Hypothalamus (tissue), 51 donors: ENCODE measurements at places on chromosomes 5 and 9.

DNA sequence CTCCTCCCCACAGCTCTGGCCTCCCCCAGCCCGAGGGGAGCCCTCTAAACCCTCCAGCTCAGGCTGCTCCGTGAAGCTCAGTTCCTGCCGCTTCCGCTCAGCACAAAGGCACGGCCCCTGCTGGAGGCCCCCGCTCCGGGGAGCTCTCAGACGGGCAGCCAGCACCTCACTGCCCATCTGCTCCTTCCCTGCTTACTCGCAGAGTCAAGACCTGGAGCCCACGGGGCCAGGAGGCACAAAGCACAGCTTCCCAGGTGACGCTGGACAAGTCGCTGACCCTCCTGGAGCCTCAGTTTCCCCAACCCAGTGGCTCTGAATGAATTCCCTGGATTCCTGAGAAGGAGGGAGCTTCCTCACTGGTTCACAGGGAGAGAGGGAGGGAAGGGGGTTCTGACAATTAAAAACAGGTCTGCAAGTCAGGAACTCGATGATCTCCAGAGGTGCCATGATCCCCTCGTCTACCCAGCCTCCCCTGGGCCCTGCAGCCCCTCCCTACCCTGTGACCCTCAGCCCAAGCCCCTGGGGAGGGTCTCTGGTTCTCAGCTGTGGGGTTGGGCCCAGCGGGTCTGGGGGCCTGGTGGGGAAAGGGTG lies 36.2 kb downstream of the VAV2 start:
- no peak for DNase-seq

GRCh38 chr5:14650052-14650451 lies 14.5 kb upstream of the OTULIN start:
- DNase-seq: no peak

GRCh38 chr5:38651806-38652205 lies 95.4 kb upstream of the LIFR start:
- no peak for DNase-seq

DNA sequence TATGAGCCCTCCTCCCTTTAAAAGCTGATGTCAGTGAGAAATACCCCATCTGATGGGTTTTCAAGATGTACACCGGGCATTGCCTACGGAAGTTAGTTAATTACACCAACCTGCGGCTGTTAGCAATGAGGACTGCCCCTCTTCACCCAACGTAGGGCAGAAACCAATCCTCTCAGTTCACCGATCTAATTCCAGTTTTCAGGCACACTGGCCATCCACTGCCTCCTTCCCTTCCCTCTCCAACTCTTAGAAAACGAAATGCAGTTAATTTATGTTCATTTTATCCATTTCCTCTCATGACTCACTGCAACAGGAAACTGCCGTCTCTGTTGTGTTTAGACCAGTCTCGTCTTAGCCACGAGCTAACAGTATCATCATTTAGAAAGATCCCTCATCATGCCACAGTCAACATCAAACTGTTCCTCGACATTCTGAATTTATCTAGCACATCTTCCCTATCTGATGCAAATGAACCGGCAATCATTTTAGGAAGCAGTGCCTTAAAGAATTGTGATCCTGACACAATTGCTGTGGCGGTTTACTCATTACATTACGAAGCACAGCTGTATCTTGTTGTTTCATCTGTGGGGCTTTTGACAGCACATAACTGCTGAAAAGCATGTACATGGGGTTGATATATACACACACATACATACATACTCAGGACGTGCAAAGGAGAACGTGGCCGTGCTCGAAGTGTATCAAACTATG lies 168.6 kb downstream of the EFNA5 start:
- no peak for DNase-seq

DNA sequence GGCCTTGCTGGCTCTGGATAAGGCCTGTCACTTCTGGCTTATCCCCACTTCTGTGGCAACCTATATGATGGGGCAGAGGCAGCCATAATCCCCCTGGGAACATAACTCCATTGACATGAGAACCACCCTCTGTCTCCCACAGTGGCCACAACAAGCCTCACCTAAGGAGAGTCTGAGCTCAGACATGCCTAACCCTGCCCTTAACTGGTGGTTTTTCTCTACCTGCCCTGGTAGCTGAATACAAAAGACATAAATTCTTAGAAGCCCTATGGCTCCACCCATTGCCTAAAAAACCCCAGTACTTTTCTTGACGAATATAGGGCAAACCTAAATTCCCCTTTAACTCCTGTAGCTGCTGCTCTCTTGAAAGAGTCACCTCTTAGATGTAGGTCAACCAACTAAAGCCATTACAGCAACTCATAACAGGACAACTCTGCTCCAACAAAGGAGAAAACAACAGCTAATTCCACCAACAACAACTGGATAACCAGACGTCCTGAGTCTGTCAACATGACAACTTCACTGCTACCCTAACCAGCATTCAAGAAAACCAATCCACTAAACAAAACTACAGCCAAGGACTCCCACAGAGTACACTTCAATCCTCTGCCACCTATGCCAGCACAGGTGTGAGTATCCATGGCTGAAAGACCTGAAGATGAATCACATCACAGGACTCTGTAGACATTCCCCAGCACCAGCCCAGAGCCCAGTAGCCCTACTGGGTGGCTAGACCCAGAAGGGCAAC lies 427.7 kb downstream of the PRELID2 start:
- no peak for DNase-seq

GRCh38 chr5:103389357-103389756 lies 130.8 kb downstream of the MACIR start:
- no peak for DNase-seq

GRCh38 chr5:176646049-176646706 lies 1.1 kb upstream of the TSPAN17 start:
- DNase-seq: no peak

GRCh38 chr5:32572778-32573480 lies 12.4 kb upstream of the SUB1 start:
- no peak for DNase-seq

- no peak for DNase-seq
Measured at GRCh38 chr9:83557317-83557716, 19.1 kb upstream of the FRMD3 start.

DNA sequence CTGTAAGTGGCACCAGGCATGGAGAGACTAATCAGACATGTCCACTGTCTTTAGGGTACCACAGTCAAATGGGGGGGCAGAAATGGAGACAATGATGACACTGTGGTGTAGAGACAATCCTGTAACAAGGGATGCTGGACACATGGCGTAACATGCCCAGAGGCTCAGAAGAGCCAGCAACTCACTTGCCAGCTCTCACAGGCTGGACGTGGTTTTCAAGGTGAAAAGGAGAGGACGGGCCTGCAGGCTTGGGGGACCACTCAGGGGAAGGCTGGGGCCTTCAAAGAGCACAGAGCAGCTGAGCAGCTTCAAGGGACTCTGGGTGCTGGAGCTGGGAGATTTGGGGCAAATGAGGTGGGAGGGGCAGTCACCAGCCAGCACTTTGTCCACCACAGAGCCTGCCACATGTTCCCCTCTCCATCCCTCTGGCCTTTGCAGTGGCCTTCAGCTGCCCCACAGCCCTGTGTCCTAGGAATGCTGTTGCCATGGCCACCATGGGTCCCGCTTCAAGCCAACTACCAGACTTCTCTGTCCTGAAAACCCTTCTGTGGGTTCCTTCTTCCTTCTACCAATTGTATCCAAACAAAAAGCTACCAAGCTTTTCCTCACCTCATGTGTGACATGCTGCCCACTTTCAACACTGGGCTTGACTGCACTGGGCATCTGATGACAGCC lies 140.4 kb downstream of the GABBR2 start:
- no peak for DNase-seq

- no peak for DNase-seq
Measured at GRCh38 chr5:131462454-131462853, 172.6 kb downstream of the RAPGEF6 start.

- DNase-seq: no peak
Measured at GRCh38 chr9:70374962-70375618, 39.4 kb downstream of the KLF9 start.

DNA sequence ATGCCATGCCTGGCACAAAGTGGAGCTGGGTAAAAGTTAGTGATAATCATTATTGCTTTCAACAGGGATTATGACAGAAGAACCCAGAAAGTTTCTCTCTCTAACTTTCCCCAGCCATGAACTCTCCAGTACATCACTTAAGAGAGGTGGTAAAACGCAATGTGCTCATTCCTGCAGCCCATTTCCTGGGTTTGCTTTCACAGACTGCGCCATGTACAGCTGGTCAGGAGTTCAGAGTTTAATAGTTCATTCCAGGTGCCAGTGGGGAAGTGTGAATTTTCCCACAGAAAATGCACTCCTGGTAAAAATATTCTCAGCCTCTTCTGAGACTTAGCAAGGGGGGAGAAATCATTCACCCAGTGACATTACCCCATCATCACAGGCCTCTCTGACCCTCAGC lies 35.5 kb downstream of the ADAM19 start:
- no peak for DNase-seq

DNA sequence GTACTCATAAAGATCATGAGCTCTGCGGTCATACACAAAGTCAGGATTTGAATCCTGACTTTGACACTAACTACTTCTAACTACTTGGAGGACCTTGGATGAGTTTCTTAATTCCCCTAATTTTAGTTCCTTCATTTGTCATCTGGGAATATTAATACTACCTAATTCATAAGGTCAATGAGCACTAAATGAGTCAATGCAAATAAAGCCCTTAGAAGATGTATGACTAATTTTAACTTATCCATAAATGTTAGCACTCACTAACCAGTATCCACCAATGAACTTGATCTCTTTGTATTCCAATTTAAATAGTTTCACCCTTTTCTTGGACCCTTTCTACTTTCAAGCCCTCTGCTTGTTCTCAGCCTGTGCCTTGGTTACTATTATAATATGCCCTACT lies 1106.4 kb downstream of the CDH18 start:
- no peak for DNase-seq

DNA sequence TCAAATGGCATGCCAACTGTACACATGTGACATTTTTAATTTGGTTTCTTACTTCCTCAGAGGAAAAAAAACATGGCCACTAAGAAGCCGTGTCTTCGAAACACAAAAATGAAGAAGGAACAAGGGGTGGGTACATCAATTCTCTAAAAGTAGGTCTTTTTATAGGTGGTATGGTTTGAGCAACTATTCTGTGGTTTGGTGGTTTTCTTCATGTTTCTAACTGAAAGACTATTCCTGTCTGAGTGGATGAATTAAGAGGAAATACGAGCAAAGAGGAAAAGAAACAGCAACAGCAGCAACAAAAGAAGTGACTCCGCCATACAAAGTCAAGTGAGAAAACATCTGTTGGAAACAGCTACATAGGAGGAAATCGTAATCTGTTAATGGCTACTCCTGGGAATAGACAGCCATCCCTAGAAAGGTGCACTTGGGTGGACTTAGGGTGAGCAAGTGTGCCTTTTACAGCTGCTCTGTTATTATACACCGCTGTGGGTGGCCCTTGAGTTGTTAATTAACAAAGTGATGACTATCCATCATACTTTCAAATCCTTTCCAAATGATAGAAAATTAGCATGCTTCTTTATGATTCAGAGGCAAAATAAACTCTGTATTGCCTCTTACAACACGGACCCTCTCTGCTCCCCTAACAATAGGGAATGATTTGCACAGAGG lies 575.8 kb downstream of the TLE1 start:
- DNase-seq: no peak

DNA sequence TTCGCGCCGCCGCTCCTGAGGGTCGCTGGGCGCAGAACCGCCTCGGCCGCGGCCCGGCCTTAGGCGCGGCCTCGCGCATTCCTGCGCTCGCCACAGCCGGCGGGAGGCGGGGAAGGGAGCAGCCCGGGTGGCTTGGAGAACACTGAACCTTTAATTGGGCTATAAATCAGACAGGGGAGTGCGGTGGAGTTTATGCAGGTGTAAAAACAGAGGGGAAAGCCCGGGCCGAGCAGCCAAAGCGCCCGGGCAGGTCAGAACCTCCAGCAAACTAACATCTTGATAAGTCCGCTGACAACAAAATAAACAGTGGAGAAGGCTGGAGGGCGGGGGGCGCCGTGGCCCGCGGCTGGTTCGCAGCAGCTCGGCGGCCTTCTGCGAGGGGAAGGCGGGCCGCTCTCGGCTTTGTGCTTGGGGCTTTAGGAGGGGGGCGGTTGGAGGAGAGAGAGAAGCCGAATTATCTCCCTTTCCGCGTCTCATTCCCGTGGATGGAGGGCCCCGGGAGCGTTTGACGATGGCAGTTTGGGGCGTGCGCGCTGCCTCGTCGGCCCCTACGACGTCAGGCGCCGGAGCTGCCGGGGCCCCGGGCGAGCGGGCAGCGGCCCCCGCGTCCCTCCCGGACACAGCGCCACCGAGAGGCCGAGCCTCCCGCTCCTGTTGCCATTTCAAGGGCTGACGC lies 11.3 kb downstream of the FOXD1 start:
- DNase-seq: peak; percentile 41

GRCh38 chr9:127644943-127645342 lies 32.9 kb downstream of the STXBP1 start:
- no peak for DNase-seq

- no peak for DNase-seq
Measured at GRCh38 chr5:11346336-11346735, 557.9 kb downstream of the CTNND2 start.

GRCh38 chr9:135080286-135081263 lies 6.9 kb upstream of the OLFM1 start:
- DNase-seq: no peak

DNA sequence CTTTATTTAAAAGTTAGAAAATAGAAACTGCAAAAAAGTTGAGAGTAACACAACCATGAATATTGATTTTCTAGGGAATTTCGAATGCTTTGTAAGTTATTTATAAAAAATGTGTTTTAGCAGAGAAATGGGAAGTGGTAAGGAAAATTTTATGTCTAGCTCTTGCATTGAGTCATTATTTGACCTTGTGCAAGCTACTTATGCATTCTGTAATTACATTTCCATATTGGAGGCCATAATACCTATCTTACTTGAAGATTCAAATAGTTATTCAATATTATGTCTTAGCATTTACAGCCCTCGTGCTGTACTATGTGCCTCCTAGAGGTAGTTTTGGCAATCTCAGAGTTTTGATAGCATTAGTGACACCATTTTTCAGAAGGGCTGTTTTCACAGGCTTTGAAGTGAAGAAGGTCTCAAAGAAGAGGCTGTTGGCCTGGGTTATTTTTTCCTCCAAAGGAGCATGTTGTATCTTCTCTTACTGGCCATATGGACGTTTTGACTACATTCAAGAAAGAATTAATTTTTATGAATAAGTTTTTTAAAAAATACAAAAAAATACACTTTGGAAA lies 7.4 kb upstream of the DAP start:
- DNase-seq: no peak

DNA sequence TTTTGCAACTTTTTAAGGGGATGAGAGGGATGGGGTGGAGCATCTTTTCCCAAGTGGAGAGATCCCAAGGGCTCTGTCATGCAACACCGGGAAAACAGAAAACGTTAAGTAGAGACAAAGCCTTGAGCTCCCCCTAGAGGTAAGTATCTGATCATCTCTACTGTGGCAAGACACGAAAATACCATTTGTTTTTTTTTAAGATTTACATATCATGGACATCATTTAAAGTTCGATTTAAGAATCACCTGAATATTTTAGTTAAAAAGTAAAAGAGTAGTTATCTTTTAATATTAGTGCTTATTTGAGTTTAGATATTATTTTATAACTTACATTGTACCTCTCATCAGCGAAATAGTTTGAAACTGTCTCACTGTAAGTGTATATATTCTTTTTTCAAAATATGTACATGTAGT lies 200.4 kb downstream of the LRRC70 start:
- DNase-seq: no peak

GRCh38 chr5:154346427-154346826 lies 99.4 kb upstream of the SAP30L start:
- DNase-seq: no peak

GRCh38 chr9:8653855-8654254 lies 854.3 kb upstream of the DMAC1 start:
- no peak for DNase-seq
